WTC11 (cell line): ENCODE measurements at places on chromosomes 7 and 10. TPM values are rescaled to one million over a fixed set of nuclear protein-coding genes. Genes with fewer than 3 reads are reported as not detected.
A peak's percentile ranks its signal among the peaks of the same experiment; 100 is the strongest.

DNA sequence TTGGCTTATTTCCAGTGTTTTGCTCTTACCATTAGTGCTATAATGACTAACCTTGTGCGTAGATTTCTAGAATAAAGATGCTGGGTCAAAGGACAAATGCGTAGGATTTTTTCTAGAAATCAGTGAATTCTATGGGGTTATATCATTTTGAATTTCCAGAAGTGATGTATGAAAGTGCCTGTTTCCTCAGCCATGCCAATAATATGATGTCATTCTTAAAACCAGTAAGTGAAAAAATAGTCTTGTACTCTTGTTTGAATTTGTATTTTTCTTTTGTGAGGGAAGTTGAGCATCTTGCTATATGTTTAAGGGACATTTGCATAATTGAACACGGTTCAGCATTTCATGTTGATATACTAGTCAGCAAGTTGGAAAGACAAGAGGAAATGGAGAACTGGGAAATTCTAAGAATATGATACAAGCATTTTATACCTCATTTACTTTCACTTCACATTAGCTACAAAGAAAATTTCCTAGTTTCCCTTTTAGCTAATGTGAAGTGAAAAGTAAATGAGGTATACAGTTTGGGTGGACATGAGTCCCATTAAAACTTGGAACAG is 3.8 kb upstream of the DNAH11 start:
- no peak for DNase-seq

- no peak for DNase-seq
Observed at GRCh38 chr10:133399123-133399601, 5.2 kb downstream of the MTG1 start.

DNA sequence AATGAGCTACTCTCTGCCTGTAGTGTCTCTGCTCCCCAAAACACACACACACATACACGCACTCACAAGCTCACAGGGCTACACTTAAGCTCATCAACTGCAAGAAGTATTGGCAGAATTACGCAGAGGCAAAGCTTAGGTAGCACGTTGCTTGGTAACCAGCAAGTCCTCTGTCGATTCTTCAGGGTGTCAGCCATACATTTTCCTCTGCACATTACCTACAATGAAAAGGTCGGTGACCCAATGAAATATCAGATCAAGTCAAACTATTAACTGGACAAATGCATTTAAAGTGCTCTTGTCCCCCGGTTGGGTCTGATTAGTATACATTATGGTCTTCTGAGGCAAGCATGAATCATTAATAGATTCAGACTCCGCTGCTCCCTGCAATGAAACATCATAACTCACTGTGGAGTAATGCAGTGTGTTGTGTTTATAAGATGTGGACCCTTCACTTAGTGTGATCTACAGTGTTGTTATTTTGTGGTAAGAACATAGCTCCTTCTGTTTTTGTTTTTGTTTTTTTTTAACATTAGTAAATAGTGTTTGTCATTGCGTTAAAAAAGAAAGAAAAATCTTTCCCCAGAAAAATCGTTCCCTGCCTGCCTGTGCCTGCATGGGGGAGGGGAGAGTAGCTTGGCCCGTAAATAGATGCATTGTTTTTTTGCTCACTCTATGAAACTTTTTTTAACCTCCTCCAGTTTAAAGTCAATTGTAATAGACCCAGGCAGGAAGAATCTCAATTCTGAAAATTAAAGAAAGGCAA is 325.5 kb downstream of the SFMBT2 start:
- DNase-seq: no peak

- DNase-seq: no peak
Observed at GRCh38 chr10:8874972-8875371, 820.5 kb downstream of the GATA3 start.

GRCh38 chr7:28028471-28028870 is 152.1 kb downstream of the JAZF1 start:
- no peak for DNase-seq

The CCL24 gene
- total RNA-seq: not detected in 3 replicates

The ITPRID1 gene
- total RNA-seq: 0.98 to 1.4 TPM (median 1.1 TPM) in 3 replicates

GRCh38 chr7:20328027-20328426 is 2.7 kb upstream of the ITGB8 start:
- no peak for DNase-seq

- peak; percentile 80 for DNase-seq
Observed at GRCh38 chr7:149860821-149861727, 12.7 kb upstream of the ATP6V0E2 start.

The EXOSC1 gene
- total RNA-seq: 48.4 to 53.7 TPM (median 50.0 TPM) in 3 replicates

The ANAPC16 gene
- 52.3 to 72.4 TPM (median 72.3 TPM) in 3 replicates for total RNA-seq
